GM23338 (cell line): ENCODE measurements at places on chromosomes 4 and X. TPM values are rescaled to one million over a fixed set of nuclear protein-coding genes. Genes with fewer than 3 reads are reported as not detected.

GRCh38 chr4:85218756-85219155 is 252.3 kb upstream of the WDFY3 start:
- H3K27me3 ChIP-seq: no peaks in the 10 kb centered on the region
- no peak overlapping the region for H3K27ac ChIP-seq
- H3K4me3 ChIP-seq: no peak overlapping the region
- no peaks in the 10 kb centered on the region for H3K36me3 ChIP-seq

DNA sequence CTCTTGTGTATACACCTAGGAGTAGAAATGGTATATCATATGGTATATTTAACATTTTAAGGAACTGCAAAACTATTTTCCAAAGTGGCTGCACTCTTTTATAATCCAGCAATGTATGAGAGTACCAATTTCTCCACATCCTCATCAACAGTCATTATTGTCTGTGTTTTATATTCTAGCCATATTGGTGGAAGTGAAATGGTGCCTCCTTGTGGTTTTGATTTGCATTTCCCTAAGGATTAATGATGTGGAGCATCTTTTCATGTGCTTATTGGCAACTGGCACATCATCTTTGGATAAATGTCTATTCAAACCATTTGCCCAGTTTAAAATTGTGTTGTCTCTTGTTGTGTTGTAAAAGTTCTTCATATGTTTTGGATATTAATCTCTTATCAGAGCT is 9.6 kb downstream of the BMP15 start:
- H3K4me3 ChIP-seq: no peak overlapping the region
- H3K4me1 ChIP-seq: no peaks in the 10 kb centered on the region
- H3K27me3 ChIP-seq: no peaks in the 10 kb centered on the region

GRCh38 chr4:79425586-79425985 is 17.6 kb upstream of the GK2 start:
- no peak overlapping the region for H3K4me3 ChIP-seq
- H3K27ac ChIP-seq: no peak overlapping the region
- no peak for DNase-seq
- H3K36me3 ChIP-seq: no peaks in the 10 kb centered on the region
- H3K27me3 ChIP-seq: no peaks in the 10 kb centered on the region

DNA sequence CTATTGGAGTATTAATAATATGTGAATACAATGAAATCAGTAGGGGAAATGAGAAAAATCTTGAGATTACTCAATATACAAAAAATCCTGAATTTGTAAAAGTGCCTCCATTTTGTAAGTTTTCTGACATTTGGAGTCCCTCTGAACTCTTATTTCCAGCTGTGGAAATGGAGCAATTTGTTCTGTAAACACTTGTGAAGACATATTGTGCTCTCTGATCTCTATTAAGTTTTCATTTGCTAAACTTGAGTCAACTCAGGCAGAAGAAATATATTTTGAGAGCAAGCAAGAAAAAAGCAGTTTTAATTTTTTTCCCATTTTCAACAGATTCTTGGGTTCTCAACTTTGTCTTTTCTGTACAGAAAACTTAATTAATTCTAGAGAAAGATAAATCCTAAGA is 51.4 kb upstream of the PCDH18 start:
- no peak for DNase-seq
- no peak overlapping the region for H3K27ac ChIP-seq
- peaks cover 11% of the 10 kb centered on the region; the same call in 1 of the 2 replicates for H3K4me1 ChIP-seq
- H3K4me3 ChIP-seq: no peak overlapping the region
- no peaks in the 10 kb centered on the region for H3K36me3 ChIP-seq

DNA sequence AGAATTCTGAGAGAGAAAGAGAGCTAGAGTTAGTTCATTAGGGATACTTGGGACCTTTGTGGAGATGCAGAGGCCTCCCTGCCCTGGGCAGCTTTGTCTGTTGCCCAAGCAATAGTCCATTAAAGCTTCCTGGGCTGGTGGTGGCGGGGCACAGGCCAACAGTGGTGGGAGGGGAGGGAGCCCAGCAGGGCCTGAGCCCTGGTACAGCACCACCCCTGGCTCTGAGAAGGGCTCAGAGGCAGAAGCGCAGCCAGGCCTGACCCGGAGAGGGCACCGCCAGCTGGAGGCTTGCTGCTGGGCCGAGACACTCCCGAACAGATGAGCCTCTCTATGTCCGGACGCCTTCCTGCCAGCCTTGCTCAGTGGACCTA is 65.3 kb downstream of the EFNB1 start:
- H3K27ac ChIP-seq: no peak overlapping the region
- H3K4me1 ChIP-seq: no peaks in the 10 kb centered on the region
- H3K27me3 ChIP-seq: peaks cover 17% of the 10 kb centered on the region
- DNase-seq: no peak

GRCh38 chr4:7450775-7451433 is 16.2 kb upstream of the PSAPL1 start:
- no peak for DNase-seq
- H3K4me1 ChIP-seq: no peaks in the 10 kb centered on the region
- no peak overlapping the region for H3K27ac ChIP-seq
- H3K4me3 ChIP-seq: no peak overlapping the region
- H3K27me3 ChIP-seq: no peaks in the 10 kb centered on the region
- H3K36me3 ChIP-seq: no peaks in the 10 kb centered on the region

DNA sequence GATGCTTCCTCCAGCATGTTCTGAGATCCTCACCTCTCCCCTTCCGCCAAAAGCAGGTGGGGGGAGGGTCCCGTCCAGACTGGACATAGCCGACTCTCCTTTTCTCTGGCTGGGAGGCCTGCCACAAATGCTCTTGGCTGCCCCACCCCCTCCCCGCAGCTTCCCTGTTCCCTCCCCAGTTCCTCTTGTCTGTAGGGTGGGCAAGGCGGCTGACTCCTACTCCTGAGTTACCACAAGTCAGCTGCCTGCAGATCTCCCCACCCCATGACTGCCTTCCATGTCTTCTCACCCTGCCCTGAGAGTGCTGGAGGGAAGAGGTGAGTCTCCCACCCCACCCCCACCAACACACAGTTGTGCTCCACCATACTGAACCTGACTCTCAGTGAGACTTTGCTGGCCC is 2.9 kb downstream of the ATP6AP1 start:
- no peaks in the 10 kb centered on the region for H3K27me3 ChIP-seq
- H3K27ac ChIP-seq: no peak overlapping the region
- H3K36me3 ChIP-seq: no peaks in the 10 kb centered on the region
- H3K4me1 ChIP-seq: no peaks in the 10 kb centered on the region; the same call in 1 of the 2 replicates
- DNase-seq: no peak

DNA sequence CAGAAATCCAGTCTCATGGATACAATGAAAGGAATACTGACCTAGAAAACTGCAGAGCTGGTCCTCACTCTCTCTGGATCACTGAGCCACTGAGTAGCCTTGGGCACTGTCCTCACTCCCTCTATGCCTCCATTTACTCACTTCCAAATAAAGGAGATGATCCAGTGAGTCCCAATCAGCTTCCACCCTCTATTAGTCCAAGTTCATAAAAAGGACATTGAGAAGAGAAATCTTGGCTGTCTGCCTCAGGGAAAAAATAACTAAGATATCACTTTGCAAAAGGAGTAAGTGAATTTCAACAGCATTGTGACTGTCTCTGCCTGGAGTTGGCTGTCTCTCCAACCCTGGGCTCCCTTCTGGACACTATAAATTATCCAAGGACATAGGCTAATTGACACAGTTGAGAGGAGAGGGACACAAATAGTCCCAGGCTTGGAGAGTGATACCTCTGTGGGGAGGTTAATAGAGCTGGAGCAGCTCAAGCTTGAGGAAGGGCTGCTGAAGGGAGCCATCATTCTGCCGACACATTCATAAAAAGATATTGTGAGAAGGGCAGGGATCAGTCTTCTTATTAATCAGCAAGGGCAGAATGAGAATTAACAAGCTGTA is 572.3 kb downstream of the RAB28 start:
- H3K27me3 ChIP-seq: no peaks in the 10 kb centered on the region
- no peaks in the 10 kb centered on the region for H3K36me3 ChIP-seq
- DNase-seq: no peak
- H3K4me1 ChIP-seq: no peaks in the 10 kb centered on the region

DNA sequence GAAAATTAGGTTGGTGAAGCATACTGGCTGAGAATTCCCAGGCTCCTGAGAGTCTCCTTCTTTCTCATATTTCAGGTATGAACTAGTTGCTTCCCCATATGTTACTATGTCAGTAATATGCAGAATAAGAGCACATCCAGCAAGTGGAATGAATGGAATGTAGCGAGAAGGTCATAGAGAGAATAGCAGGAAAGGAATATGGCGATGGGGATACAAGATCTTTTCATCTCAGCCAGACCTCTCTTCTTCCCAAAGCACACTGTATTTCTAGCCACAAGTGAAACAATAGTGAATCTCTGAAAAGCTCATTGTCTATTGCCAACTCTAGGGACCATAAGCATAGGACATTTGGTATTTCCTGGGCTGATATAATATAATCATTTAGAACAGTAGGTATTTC is 54.6 kb upstream of the MMAA start:
- H3K4me3 ChIP-seq: no peak overlapping the region
- H3K4me1 ChIP-seq: no peaks in the 10 kb centered on the region
- peak; percentile 23 for DNase-seq

- DNase-seq: no peak
- H3K27me3 ChIP-seq: no peaks in the 10 kb centered on the region
- H3K4me1 ChIP-seq: no peaks in the 10 kb centered on the region
- no peak overlapping the region for H3K4me3 ChIP-seq
These were observed 29.6 kb downstream of the HERC3 start for GRCh38 chr4:88621763-88622327.

DNA sequence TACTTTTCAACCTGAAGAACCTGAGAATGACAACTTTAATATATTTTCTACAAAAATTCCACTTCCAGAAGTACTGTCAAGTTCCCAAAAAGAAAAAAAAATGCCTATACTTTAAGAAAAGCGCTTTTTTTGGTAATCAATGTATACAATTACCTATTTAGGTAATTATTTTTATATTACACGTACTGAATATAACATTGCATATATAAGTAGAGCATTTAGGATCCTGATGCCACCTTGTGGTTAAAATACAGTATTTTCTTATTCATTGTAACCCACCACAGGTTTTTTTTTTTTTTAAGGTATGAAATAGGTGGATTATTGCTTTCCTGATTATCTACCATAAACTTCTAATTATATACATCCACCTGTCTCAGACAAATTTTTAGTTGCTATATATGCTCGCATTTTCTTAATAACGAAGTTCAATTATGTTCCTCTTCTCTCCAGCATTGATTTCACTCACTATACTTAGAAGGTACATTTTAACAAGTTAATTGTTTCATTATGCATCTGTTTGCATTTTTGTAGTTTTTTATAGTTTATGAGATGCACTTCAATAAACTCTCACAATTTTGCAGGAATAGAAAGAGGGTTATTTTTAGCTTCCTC is 5.2 kb downstream of the MAP9 start:
- H3K4me1 ChIP-seq: peaks cover 12% of the 10 kb centered on the region
- no peaks in the 10 kb centered on the region for H3K27me3 ChIP-seq
- no peak overlapping the region for H3K27ac ChIP-seq
- H3K4me3 ChIP-seq: no peak overlapping the region
- H3K36me3 ChIP-seq: no peaks in the 10 kb centered on the region

Gene PABPC4L
- 4.6 and 5.0 TPM in 2 replicates for total RNA-seq

DNA sequence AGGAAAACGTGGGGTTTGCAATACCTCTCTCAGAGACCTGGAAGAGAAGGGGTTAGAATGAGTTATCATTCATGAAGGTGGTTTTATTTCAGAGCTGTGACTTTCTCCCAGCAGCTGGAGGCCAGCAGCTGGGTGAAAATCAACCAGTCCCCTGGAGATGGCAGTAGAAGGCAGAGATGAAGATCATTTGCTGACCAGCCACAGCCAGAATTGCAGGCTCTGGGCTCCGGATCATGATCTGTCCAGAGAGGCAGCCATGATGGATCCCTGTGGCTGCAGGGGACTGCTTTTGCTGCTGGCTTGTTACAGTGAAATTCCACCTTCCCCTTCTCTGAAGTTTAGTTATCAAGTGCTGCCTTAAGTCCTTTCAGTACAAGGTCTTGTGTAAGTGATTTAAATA is 46.9 kb upstream of the TAB3 start:
- H3K27me3 ChIP-seq: no peaks in the 10 kb centered on the region
- no peaks in the 10 kb centered on the region for H3K36me3 ChIP-seq
- H3K27ac ChIP-seq: no peak overlapping the region
- no peaks in the 10 kb centered on the region for H3K4me1 ChIP-seq

DNA sequence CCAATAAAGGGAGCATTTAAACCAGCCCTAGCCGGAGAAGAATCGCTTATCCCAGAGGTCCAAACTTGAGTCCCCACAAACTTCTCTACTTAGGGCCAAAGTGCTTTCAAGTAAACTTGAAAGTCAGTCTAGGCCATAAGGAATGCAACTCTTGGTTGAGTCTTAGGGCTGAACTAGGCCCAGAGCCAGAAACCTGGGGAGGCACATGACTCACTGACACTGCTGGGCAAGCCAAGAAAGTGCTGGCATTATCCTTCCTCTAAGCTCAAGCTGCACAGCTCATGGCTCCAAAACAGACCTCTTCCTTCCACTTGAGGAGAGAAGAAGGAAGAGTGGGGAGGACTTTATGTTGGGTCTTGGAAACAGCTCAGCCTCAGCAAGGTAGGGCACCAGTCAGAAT is 1257.3 kb upstream of the DIAPH2 start:
- no peaks in the 10 kb centered on the region for H3K36me3 ChIP-seq
- no peaks in the 10 kb centered on the region for H3K27me3 ChIP-seq
- DNase-seq: no peak
- no peak overlapping the region for H3K4me3 ChIP-seq

Gene FGF2
- 84.4 and 96.0 TPM in 2 replicates for total RNA-seq

DNA sequence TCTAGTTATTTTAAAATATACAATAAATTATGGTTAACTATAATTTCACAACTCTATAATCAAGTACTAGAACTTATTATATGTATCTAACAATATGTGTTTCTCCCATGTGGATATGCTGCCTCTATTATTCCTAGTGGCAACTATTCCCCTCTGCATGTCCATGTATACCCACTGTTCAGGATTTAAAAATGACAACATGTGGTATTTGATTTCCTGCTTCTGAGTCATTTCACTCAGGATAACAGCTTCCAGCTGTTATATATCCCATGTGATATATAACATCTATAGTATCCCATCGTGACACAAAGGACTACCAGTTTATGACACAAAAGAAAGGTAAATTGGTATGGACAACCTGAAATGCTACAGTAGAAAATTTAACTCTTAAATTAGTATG is 167.4 kb upstream of the TACR3 start:
- no peak overlapping the region for H3K4me3 ChIP-seq
- no peaks in the 10 kb centered on the region for H3K36me3 ChIP-seq
- DNase-seq: no peak
- no peaks in the 10 kb centered on the region for H3K4me1 ChIP-seq
- no peaks in the 10 kb centered on the region for H3K27me3 ChIP-seq
- H3K27ac ChIP-seq: no peak overlapping the region

- H3K27ac ChIP-seq: no peak overlapping the region
- no peaks in the 10 kb centered on the region for H3K27me3 ChIP-seq
- DNase-seq: no peak
- no peak overlapping the region for H3K4me3 ChIP-seq
These were observed 36.3 kb upstream of the KDR start for GRCh38 chr4:55161739-55162138.

- H3K27me3 ChIP-seq: no peaks in the 10 kb centered on the region
- no peak overlapping the region for H3K27ac ChIP-seq
- no peak for DNase-seq
- no peak overlapping the region for H3K4me3 ChIP-seq
- H3K4me1 ChIP-seq: peaks cover 7% of the 10 kb centered on the region
These were observed 2.1 kb upstream of the WFS1 start for GRCh38 chr4:6267573-6267972.

GRCh38 chr4:40322811-40323210 is 12.3 kb upstream of the CHRNA9 start:
- H3K27me3 ChIP-seq: no peaks in the 10 kb centered on the region
- H3K36me3 ChIP-seq: no peaks in the 10 kb centered on the region
- DNase-seq: no peak
- no peak overlapping the region for H3K4me3 ChIP-seq
